ENCODE measurements at places on chromosomes 3 and 15. TPM values are rescaled to one million over a fixed set of nuclear protein-coding genes. Genes with fewer than 3 reads are reported as not detected.

Gene CYP8B1
- polyA plus RNA-seq: not detected

Gene ATP1B3
- polyA plus RNA-seq: 167 TPM

Gene GMPPB
- polyA plus RNA-seq: 20.2 TPM

Gene KBTBD8
- 0.24 TPM for polyA plus RNA-seq

GRCh38 chr15:88938802-88939485, 25.8 kb upstream of the MFGE8 start:
- H3K27me3 ChIP-seq: no peaks in the 10 kb centered on the region
- DNase-seq: no peak
- H3K36me3 ChIP-seq: no peaks in the 10 kb centered on the region
- H3K27ac ChIP-seq: no peak overlapping the region

DNA sequence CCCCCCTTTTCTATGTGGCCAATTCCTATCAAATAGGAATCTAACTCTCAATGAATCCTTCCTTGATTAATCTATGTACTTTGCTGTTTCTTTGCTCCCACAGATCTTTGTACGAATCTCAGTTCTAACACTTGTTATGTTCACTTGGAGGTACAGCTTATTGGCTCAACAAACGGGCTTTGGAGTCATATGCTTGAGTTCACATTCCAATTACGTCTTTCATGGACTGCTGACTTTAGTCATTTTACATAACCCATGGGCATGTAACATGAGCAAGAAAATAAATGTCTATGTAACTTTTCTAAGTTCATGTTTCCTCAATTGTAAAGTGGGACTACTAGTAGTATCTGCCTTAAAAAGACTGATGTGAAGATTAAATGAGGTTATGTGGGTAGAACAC, 123.2 kb upstream of the TBC1D5 start:
- H3K4me3 ChIP-seq: no peak overlapping the region
- H3K27me3 ChIP-seq: peaks cover 2% of the 10 kb centered on the region
- no peak overlapping the region for H3K27ac ChIP-seq
- H3K4me1 ChIP-seq: no peaks in the 10 kb centered on the region
- H3K36me3 ChIP-seq: no peaks in the 10 kb centered on the region
- no peak for DNase-seq

DNA sequence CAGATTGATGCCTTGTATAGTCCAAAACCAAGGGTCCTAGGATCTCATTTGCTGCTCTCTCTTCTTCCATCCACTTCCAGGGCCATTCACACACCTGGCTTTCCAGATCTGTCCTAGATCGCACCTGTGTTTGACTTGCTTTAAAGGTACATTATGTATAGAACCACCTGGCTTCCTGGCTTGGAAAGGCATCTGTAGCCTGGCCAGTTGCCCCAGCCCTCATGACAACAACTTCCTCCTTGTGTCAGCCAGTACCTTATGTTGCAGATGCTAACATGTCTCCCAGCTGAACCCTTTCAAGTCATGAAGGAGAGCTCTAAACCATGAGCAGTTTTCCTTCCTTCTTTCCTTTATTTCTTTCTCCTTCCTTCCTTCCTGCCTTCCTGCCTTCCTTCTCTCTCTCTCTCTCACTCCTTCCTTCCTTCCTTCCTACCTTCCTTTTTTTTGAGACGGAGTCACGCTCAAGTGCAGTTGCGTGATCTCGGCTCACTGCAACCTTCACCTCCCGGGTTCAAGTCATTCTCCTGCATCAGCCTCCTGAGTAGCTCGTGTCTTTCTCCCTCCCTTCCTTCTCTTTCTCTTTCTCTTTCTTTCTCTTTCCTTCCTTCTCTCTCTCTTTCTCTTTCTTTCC, 2.5 kb upstream of the HTR3C start:
- H3K36me3 ChIP-seq: no peaks in the 10 kb centered on the region
- no peak overlapping the region for H3K4me3 ChIP-seq
